ENCODE measurements at places on chromosomes 1 and 21. TPM values are rescaled to one million over a fixed set of nuclear protein-coding genes. Genes with fewer than 3 reads are reported as not detected.

Gene FCRL5
- 0.72 TPM for total RNA-seq

DNA sequence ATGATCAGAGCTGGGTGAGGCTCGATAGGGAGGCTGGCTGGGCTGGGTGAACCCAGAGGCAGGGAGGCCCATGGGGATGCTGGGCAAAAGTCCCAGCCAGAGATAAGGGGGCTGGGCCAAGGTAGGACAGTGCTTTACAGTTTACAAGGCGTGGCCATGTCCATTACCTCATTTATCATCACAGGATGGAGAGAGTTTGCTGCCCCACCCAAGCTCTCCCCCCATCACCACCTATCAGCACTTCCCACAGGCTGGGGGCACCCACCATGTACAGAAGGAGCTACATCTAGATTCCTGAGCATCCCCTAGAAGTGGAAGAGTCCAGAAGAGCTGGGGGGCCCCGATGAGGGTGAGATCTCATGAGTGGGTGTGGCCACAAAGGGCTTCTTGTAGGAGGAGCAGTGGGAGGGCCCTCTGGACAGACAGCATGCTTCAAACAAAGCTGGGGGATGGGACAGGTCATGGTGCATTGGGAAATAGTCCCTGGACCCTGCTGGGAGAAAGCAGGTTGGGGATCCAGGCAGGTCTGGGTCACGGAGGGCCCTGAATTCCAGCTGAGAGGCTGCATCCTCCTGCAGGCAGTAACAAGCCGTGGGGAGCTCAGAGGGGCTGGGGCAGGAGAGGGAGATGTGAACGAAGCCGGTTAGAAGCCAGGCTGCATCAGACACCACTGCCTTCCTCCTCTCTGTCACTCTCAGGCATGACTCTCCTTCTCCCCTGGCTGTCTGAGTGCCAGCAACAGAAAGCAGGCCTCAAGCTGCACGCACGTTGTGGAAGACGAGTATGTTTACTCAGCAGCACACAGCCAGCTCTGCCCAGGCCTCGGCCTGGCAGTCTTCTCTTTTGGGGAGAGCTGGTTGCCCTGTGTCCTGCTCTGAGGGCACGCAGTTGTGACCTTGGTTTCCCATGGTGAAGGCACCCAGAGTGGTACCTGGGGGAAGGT lies 202.3 kb downstream of the HIVEP3 start:
- ATAC-seq, result no peak

Gene ADSS2
- total RNA-seq, result 26.3 TPM

DNA sequence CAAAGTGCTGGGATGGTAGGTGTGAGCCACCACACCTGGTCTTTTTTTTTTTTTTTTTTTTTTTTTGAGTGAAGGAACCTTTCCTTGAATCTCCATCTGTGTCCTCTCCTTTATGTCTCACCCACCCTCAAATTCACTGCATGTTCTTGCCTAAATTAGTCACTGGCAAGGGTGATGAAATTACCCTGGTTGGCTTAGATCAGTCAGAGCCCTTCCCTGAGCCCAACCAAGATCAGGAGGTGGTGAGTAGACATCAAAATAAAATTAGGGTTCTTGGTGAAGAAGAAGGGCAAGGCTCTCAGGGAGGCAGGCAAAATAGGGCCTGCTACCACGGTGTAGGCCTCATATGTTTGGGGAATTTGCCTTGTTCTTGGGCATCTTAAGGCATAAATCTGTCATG lies 5.3 kb upstream of the TNN start:
- ATAC-seq, result no peak

DNA sequence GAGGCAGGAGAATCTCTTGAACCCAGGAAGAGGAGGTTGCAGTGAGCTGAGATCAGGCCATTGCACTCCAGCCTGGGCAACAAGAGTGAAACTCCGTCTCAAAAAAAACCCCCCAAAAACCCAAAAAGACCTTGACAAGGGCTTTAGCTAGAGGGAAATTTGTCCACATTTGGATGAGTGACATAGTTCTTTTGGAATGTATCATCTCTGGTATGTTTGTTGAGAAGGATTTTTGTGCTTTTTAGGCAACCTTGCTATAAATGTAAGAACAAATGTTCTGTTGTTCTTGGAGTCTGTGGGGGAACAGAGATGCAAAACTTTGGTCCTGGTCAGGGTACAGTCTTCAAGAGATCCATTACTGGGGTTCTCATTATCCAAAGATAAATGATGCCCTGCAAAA lies 28.9 kb downstream of the INAVA start:
- ATAC-seq, result no peak
